ENCODE measurements at places on chromosomes 12 and 14.

DNA sequence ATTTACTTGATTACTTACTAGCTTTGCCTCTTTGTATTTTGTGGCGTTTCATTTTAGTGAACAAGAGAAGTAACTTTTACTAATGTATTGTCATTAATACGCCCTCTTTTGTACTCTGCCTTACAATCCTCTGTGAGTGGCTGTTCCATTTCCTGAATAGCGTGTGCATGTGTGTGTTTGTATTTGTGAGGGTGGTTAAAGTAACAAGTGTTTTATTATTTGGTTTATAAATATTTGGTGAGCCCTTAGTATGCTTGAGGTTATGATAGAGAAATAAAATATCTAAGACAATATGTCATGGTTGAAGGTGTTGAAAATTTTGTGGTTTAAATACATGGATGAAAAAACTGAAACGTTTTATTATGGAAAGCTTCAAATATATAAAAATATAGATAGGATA, 71.7 kb upstream of the REP15 start:
- DNase-seq: peak; percentile 59

DNA sequence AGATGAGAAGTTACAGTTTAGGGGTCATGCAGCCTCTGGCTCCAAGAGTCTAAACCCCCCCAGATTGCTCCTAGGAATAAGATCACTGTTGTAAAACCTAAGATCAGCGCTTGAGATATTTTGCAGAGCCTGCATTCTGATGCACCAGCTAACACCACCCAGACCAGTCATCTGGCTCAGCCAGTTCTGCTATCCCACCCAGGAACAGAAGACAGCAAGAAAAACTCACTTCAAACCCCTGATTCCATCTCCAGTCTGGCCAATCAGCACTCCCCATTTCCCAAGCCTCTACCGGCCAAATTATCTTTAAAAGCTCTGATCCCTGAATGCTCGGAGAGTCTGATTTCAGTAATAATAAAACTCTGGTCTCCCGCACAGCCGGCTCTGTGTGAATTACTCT, 158.6 kb downstream of the ZNF664 start:
- no peak for DNase-seq

GRCh38 chr12:30278401-30278800, 417.3 kb downstream of the IPO8 start:
- DNase-seq: no peak

- no peak for DNase-seq
These were observed 1.6 kb downstream of the CRIP2 start for GRCh38 chr14:105476097-105476830.

GRCh38 chr12:10372559-10372958, 17.3 kb downstream of the KLRK1 start:
- no peak for DNase-seq
